ENCODE measurements at places on chromosomes 4 and X. TPM values are rescaled to one million over a fixed set of nuclear protein-coding genes. Genes with fewer than 3 reads are reported as not detected.

The ENOPH1 gene
- total RNA-seq: 28.8 TPM

DNA sequence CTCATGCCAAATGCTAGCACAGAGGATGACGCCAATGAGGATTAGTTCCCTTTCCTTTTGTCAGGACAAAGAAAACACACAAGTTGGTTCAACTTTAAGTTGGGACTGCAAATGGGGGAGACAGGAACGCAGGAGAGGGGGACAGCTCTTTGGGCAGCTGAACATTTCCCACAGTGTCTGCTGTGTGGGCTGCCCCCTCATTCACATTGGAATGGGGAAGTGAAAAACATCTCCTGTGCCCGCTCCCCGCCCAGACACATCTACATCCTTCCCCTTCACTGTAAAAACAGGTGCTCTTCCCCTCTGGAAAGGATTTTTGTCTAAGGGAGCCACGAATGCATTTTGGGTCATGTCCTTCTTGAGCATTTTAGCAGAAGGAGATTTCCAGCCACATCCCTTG is 44.5 kb upstream of the TBC1D9 start:
- DNase-seq: no peak

DNA sequence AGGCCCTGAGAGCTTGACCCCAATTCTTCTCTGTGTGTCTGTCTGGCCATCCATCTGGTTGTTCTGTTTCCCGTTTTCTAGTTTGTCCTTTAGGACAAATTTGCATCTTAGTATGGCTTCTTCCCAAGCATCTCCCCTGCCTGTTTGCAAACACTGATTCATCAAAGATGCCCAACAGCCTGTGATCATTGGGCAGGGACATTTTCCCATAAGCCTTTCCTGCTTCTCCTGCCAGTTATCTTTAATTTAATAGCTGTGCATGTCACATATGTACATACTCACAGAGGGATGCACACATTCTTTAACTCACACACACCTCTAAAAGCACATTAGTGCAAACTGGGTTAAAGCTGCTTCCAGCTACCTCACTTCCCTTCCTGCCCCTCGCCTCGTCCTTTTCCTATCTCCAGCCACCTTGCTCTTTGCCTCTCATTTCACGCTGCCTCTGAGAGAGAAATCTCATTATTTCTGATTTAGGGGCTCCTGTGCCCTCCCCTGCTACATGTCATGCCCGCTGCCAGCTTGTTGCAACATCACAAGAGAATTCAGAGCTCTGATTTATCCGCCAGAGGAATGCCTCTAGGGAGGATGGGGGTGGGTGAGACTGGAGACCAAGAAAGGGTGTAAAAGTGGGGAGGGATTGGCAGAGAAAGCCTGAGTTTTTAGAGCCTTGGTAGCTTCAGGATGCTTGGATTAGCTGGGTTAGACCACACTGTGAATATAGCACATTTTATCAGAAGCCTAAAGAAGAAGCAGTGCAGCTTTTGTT is 100.6 kb downstream of the NHS start:
- no peak for DNase-seq

- DNase-seq: no peak
These were observed 98.4 kb downstream of the PRSS12 start for GRCh38 chr4:118254368-118254767.

- DNase-seq: no peak
These were observed 99.9 kb downstream of the DCLK2 start for GRCh38 chr4:150178161-150178560.

Measured in glomerular endothelial cell (primary cell).